Stimulated activated CD8-positive, alpha-beta memory T cell treated with anti-CD3 and anti-CD28 coated beads, Interleukin-4, amount 100 ng/mL, for 1 hour (primary cell): ENCODE measurements at places on chromosomes 3 and 15.

DNA sequence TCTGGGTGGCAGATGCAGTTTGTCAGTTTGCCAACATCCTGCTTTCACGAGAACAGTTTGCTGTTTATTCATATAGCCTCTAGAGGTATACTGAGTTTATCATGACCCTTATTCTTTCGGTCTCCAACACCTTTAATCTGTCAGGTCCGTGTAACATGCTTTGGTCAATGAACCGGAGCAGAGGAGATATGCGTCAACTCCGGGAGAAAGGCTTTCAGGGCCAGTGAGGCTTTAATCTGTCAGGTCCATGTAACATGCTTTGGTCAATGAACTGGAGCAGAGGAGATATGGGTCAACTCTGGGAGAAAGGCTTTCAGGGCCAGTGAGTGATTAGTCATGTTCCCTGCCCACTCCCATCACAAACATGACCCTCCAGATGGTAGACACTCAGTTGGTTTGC lies 16.9 kb upstream of the GPD1L start:
- DNase-seq = no peak

- no peak for DNase-seq
These were observed 10.9 kb downstream of the TRIP4 start for GRCh38 chr15:64398575-64398974.

DNA sequence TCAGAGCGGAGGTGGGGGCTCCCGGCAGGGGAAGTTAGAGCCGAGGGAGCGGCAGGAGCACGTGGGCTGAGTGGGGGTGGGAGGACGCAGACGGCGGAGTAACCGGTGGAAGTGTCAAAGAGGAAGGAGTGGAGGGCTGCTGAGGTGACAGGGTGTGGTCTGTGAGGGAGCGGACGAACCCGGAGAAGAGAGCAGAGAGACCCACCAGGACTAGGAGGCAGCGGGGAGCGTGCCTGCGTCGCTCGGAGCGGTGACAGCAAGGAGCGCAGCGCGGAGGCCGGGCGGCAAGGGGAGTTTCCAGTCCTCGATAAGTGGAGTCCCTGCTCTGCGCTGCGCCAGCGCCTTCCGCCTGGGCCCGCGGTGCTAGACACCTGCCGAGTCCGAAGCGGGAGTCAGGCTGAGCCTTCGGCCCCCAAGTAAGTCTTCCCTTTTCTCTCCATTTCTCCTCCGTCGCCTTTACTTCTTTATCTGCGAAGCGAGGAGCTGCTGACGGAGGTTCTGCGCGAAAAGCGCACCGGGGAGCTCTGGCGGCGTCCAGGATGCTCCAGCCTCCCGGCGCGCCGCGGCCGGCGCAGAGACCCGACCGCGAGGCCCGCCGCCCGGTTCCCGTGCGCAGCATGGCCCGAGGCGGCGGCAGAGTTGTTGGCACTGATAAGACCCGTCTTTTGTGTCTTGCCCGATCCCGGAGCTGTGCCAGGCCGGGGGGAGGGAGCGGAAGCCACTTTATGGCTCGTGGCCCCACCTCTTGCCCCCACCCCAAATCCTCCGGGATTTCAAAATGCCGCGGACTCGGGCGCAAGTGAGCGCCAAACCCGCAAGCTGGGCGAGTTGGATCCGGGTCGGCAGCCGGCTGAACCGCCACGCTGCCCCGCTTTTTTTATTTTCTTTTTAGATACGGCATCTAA lies 533.0 kb upstream of the SEMA6D start:
- no peak for DNase-seq

- DNase-seq = no peak
These were observed 1.3 kb upstream of the CTNNB1 start for GRCh38 chr3:41198046-41198445.

DNA sequence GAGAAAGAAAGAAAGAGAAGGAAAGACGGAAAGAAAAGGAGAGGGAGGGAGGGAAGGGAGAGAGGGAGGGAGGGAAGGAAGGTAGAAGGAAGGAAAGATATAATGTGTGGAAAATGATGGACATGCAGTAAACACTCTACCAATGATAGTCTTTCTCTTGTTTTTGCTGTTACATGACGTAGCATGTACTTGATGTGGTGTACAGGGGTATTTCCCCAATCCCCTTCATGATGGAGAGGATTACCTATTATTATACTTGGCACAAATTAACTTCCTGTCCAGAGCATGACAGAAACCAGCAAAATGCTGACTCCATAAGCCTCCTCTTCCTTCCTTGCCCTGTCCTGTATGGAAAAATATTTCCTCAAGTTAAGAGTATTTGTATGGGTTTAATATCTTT lies 124.4 kb downstream of the B3GALNT1 start:
- no peak for DNase-seq

GRCh38 chr3:178901204-178901603 lies 170.4 kb downstream of the ZMAT3 start:
- DNase-seq = no peak

- DNase-seq = no peak
These were observed 654.6 kb downstream of the MECOM start for GRCh38 chr3:169008776-169009358.

DNA sequence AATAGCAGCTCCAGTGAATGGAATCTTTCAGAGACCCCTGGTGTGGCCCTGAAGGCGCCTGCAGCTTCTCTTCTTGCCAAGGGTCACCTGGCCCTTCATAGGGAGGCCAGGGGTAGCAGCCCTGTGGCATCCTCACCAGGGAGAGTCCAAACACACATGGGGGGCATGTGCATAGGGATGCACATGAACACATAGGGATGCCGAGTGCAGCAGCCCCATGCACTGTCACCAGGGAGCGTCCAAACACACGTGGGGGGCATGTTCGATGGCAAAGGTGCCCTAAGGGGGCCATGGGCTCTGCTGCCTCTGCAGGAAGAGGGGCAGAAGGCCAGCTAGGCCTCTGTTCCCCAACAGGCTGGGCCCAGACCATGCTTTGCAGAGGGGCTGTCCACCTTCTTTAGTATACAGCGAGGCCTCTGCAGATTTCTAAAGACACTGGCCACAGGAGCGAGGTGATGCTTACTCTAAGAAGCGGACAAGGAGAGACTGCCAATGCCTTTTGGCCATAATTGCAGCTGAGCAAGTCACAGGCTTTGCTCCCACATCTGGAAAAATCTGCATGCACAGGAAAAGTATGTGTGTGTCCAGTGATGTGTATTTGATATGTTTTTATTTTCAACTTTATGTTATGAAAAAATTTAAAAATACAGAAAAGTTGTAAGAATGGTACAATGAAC lies 21.0 kb downstream of the ANAPC13 start:
- no peak for DNase-seq

- no peak for DNase-seq
These were observed 89.0 kb downstream of the ATP1B3 start for GRCh38 chr3:141965471-141965870.

DNA sequence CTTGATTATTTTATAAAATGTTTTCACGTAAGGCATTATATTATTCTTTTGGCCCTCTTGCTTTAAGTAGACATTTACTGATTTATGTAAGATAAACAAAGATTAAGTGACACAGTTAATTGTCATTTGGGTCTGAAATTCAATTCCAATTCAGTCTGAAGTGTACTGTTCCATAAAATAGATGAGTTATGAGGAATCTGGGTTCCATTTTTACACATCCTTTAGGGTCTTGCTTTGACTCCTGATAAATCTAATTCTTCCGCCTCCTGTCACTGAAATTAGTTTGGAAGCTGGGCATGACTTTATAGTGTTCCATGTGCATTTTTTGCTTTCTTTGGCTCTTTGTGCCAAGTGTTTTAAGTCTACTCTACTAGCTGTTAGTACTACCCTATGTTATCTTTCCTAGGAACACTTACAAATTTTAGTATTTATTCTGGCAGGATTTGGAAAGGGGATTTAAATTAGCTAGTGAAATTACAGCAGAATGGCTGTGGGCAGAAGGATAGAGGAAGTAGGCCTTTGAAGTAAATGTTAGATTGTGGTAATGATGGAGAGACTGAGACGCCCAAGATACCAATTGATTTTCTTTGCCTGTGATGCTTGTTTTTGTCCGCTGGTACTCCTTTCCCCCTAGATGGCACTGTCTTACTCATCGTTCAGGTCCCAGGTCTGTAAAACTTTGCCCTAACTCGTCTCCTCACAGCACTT lies 14.3 kb downstream of the ARL8B start:
- DNase-seq = peak; percentile 9

DNA sequence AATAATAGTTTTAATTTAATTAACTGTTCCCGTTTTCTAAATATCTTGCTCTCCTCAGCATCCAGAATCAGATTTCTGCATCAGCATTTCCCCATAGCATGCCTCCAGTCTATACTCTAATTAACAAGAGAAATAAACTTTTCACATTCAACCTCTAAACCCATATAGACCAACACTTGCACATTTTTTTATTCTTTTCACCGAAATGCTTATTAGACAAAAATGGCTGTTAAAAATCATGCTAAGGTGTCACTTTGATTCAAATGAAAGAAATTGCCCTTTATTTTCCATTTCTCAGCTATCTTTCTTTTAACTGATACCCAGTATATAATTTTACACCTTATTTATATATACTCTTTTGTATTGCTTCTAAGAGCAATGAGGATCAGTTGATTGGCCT lies 1107.1 kb upstream of the EPHA6 start:
- DNase-seq = no peak

DNA sequence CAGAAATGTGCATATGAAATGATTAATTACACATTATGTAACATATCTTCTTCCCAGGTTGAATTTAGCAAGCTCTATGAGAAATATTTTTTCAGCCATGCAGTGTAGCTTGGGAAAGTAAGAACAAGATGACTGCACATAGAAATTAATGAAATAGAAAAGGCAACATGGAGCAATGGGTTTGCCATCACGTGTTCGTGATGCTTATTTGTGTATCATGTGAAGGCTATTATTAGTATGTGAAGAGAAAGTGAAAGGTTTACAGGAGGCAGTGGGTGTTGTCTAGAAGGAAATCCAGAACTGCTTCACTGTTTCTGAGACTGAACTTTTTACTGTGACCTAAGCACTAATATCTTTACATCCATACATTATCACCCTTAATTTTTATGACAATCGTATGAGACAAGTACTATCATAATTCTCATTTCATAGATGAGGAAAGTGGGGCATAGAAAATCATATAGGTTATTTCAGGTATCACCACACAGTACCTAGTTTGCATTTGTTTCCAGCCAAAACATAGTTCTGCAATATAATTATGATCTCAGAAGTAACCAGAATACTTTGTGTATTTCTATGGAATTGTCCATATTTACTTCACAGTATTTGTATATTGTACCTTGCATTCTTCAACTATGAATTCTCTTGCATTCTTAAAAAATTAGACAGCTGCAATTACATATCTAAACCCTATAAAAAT lies 14.9 kb downstream of the SERPINI1 start:
- DNase-seq = no peak

- DNase-seq = peak; percentile 41
These were observed 139.3 kb downstream of the FOXP1 start for GRCh38 chr3:71444028-71444860.

GRCh38 chr15:31311735-31312619 lies 14.7 kb upstream of the KLF13 start:
- DNase-seq = no peak

DNA sequence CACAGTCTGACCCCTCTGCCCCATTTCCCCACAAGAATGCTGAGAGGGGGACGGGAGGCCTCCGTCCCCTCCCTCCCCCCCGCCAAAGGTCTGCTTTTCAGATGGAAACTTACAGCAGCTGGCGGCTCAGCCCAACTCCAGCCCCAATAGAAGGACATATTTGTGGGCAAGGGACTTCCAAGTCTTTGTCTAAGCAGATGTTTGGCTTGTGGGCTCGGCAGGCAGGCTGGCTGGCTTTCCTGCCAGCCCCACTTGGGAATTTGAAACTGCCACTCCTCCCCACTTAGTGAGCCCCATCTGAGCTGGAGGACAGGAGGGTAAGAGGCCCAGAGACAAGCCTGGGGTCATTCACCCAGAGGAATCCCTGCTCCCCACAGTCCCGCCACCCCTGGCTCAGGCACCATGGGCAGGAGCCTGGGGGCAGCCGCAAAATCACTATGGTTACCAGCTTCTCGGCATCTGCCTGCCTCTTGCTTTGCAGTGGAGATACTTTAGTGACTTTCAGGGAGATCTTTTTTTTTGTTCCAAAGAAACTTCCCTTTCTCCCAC lies 53.6 kb downstream of the LMCD1 start:
- no peak for DNase-seq

DNA sequence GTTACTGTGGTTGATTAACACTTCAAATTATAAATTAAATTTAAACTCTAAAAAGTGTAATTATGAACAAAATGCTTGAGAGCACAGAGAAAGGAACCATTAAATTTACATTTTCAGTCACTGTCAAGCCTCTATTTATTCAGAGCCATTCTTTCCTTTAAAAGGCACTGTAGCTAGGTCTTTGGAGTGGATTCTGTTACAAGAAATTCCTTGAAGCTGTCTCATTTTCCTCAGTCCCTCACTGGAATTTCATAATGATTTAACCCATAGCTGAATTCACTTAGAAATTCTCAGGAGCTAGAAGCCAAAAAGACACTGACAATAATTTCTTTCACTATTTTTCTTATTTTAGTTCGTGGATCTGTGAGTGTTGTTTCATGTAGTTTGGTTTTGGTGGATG lies 81.2 kb upstream of the TCF12 start:
- no peak for DNase-seq

GRCh38 chr3:187522293-187522692 lies 147.9 kb downstream of the SST start:
- DNase-seq = no peak

- DNase-seq = no peak
These were observed 69.4 kb downstream of the EPHB3 start for GRCh38 chr3:184630861-184631471.

GRCh38 chr3:129911261-129911861 lies 17.9 kb upstream of the TMCC1 start:
- no peak for DNase-seq

- DNase-seq = no peak
These were observed 44.0 kb downstream of the CHSY1 start for GRCh38 chr15:101207867-101208288.

- DNase-seq = no peak
These were observed 148.4 kb downstream of the RTP4 start for GRCh38 chr3:187516446-187517185.

DNA sequence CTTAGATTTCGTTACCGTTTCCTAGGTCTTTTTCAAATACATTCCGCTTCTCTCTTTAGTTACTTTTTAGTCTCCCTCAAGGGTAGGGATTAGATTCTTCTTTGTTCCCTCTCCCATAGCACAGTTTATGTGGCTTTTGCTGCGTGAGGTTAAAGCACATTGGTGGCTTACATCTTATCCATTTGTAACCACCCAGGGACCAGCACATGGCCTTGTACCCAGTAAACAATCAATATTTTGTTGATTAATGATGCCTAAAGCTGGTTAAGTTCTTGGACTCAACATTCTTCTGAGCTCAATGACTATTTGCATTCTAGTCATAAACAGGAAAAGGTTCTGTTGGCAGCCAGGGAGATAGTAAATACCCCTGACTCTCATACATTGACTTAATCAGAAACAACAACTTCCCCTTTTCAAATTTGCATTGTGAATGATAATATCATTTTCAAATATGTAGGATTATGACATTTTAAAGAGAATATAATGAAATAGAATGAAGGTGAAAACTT lies 60.2 kb downstream of the CACNA1D start:
- no peak for DNase-seq

GRCh38 chr15:94404733-94405283 lies 173.4 kb downstream of the MCTP2 start:
- no peak for DNase-seq

GRCh38 chr3:37800022-37800551 lies 61.6 kb upstream of the CTDSPL start:
- no peak for DNase-seq
